ENCODE measurements at places on chromosomes 1 and 21.

DNA sequence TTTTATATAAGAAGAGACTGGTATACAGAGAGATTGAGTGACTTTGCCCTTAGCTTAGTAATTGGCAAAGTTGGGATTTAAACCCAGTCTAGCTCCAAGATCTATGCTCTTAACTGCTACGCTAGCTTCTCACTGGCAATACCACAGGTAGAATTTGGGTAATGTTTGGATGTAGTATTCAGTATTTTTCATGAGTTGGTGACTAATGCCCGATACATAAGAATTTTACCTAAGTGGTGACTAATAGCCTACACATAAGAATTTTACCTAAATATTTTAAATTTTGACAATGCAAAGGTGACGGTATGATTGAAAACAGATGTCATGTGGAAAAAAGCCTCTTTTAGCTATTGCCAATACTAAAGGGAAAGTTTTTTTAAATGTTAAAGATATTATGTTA lies 24.3 kb downstream of the GPSM2 start:
- no peak for ATAC-seq

DNA sequence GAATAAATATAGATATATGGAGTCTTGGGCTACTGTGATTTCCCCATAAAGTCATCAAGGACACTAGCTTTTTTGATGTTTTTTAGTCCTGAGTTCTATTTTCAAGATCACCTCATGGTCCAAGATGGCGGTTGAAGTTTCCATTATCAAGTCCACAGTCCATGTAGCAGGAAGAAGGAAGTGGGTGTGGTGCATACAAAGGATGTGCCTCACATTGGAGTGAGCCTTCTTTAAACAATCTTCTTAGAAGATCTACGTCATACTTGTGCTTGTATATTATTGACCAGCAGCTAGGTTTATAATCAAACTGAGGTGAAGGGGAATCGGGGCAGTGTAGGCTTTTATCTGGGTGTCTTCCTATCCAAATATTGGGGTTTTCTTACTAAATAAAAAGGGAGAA lies 93.4 kb downstream of the FGGY start:
- ATAC-seq, result no peak

- no peak for ATAC-seq
Measured at GRCh38 chr1:193210996-193211395, 24.6 kb upstream of the B3GALT2 start.

GRCh38 chr1:239677362-239677761 lies 291.0 kb downstream of the CHRM3 start:
- ATAC-seq, result no peak

GRCh38 chr1:101854271-101854670 lies 142.5 kb downstream of the OLFM3 start:
- no peak for ATAC-seq

Measured in gastroesophageal sphincter (tissue), 4 donors.